Brain microvascular endothelial cell (primary cell): ENCODE measurements at places on chromosomes 2 and 18.

- DNase-seq, result no peak
These were observed 18.7 kb upstream of the NEMP2 start for GRCh38 chr2:190553254-190553653.

- no peak for DNase-seq
These were observed 145.3 kb downstream of the SPAG16 start for GRCh38 chr2:213429516-213429915.

DNA sequence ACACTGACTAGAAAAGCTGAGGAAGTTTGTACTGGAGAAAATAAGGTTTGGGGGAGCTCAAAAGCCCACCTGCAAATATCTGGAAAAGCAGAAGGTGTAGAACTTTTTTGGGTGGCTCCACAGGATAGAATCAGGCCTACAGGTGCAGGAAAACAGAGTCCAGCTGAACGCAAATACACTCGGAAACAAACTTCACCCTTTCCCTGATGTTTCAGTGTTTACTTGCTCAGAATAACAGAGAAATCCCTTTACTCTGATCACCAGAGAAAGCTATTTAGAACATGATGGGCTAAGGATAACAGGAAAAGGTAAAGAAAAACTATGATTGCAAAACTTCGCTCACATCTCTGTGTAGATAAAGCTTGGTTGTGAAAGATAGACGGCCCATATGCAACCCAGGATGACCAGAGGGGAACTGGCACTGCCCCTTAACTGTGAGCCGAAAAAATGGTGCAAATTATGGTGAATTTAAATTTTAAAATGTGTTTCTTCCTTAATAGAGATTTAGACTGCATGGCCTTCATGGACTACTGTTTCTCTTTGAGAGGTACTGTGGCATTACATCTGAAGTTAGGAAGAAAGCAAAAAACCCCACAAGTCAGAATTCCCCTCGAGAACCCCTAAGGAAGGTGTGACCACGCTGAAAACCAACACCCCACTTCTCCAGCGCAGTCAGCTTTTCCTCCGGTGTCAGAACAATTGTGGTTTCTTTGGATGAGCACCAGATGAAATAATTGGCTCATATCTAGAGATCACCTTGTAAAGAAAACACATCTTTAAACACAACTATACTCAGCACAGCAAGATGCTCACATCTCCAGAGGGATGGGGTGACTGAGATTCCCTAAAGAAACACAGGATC is 84.5 kb upstream of the TMEM247 start:
- DNase-seq, result no peak

DNA sequence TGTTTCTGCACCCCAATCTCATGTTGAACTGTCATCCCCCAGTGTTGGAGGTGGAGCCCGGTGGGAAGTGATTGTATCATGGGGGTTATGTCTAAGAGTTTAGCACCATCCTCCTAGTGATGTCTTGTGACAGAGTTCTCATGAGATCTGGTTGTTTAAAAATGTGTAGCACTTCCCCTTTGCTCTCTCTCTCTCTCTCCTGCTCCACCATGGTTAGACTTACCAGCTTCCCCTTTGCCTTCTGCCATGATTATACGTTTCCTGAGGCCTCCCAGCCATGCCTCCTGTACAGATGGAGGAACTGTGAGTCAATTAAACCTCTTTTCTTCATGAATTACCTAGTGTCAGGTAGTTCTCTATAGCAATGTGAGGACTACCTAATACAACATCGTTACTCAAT is 396.9 kb upstream of the LRATD1 start:
- no peak for DNase-seq

GRCh38 chr2:118457951-118458350 is 369.7 kb downstream of the INSIG2 start:
- DNase-seq, result no peak

DNA sequence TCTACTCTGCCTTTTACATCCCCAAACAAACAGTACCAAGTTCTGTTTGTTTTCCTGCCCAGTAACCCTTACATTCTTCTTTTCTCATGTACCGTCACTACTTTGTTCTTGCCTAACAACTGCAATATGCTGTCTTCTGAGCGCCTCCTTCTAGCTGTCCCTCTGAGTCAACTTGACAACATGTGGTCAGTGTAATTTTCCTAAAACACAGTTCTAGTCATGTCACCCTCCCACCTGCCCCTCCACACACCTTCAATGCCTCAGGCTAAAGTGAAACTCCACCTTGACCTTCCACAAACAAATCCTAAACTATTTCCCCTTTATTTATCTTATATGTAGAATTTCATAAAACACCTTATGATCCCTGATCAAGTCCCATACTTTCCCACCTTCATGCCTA is 124.6 kb upstream of the CD302 start:
- DNase-seq, result no peak

DNA sequence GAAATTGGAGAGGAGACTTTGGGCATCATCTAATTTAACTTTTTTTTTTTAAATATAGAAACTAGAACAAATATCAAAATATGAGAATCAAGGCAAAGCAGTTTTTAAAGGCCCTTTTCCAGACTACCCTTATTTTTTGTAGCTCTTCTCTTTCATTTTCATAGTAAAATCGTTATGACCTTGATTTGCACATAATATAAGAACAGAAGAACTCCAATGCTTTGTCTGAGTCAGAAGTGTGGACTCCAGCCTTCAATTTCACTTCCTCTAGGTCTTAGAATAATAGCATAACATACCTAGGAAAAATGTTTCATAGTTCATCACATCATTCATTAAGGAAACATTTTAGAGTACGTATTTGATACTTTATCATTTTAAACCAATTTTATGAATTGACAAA is 74.4 kb downstream of the ANKRD12 start:
- DNase-seq, result peak; percentile 1

DNA sequence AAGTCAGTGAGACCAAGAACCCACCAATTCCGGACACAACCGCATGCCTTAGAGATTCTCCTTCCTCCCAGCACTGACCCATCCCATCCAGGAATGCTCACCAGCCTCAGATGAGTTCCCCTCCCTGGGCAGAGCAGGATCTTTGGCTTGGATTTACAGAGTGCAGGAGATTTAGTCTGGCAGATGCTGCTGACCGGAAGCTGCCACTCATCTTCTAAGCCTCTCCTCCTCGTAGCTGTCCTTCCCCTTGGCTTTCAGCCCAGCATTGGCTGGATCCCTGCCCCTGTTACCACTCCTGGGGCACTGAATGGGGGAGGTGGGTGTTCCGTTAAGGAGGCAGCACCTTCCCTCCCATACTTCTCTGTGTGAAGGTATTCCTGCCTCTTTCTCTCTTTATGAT is 53.2 kb downstream of the VWA3B start:
- DNase-seq, result no peak

GRCh38 chr2:120275617-120276400 is 23.2 kb downstream of the RALB start:
- DNase-seq, result no peak

DNA sequence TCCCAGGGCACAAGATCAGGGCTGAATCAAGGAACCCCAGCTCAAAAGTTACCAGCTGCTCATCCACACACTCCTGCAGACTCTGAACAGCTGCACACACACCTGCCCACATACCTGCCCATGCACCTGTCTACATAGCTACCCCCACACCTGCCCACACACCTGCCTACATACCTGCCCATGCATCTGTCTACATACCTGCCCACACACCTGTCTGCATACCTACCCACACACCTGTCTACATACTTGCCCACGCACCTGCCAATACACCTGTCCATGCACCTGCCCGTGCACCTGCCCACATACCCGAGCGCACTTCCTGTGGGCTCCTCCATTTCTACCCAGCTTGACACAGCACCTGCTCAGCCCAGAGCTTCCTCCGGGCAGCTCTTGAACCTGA is 122.8 kb upstream of the AGAP1 start:
- DNase-seq, result no peak

- no peak for DNase-seq
These were observed 89.3 kb upstream of the CELF4 start for GRCh38 chr18:37654731-37655369.

DNA sequence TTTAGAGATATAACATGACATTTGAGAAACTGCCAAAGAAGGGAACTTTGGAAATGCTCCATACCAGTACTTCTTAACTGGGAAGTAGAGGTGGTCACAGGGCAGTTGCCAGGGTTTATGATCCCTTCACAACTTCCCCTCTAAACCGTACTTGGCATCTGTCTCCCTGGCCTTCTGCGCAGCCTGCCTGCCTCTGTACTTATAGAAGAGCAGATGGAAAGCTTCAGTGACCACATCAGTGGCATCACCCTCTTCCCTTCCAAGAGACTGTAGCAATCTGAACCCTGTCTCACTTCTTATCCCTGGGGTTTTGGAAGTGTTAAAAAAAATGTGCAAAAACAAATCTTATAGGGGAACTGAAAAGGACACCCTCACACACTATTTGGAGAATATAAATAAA is 64.1 kb downstream of the EIF2AK3 start:
- DNase-seq, result no peak

- DNase-seq, result no peak
These were observed 203.9 kb downstream of the C1D start for GRCh38 chr2:67858886-67859285.

DNA sequence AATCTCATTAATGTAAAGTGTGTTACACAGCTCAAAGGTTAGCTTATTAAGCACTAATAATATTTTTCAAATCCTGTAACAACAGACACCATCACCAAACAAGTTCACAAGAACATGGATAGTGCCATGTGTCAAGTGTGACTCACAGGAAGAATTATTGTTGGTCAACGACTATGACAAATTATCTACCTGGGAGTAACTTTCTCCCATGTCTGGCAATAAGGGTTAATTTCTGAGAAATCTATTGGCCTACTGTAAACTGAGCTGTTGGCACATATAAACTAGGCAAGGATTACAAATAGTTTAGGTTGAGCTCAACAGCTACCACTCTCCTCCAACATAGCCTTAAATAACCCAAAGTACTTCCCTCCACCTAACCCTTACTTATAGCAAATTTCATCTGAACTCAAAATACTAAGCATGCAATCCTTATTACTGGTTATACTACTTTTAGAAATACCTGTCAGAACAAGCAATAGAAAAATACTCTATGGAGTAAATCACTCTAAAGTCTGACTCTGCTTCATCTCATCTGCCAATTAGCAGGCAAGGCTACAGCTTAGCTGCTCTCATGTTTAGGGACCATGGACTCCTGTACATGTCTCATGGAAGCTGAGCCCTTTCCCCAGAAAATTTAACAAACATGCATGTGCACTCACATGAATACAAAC is 223.0 kb downstream of the NBAS start:
- no peak for DNase-seq

DNA sequence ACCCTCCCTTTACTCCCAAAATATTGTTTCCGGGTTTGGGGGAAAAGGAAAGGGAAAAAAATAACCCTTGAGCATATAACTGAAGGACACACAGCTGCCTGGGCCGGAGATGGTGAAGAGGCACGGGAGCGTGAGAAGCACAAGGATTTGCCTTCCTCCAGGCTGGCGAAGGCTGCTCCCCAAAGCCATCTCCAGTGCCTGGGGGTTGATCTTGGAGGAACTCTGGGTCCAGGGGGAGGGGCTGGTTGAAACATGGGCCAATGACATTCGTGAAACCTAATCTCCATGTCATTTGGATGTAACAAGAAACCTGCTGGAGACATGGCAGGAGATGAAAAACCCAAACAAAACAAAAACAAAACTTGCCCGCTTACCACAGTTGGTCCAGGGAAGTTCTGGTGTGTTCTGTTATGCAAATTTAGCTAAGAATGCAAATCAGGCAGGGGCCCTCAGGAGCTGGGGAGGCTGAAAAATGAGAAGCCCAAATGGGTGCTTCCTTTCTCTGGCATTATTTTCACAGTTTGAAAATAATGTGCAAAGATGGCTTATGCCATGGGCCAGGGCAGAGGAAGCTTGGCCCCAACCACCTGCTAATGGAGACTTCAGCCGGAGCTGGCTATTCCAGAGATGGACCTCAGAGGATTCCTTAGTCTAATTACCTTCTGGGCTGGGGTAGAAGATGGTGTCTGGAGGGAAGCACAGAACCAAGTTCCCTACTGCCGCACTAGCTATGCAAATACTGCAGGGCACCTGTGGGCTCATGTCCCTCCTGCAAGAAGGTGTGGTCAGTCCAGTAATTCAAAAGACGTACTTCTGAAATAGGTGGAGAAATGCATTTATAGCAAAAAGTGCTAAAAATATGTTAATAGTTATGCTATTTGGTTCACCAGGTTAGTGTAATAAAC is 180.9 kb downstream of the BCL2 start:
- DNase-seq, result no peak

- DNase-seq, result no peak
These were observed 12.8 kb downstream of the RBFA start for GRCh38 chr18:80046961-80047541.

GRCh38 chr2:219497495-219498279 is 1.0 kb upstream of the GMPPA start:
- DNase-seq, result peak; percentile 53

GRCh38 chr2:45759310-45759851 is 107.9 kb downstream of the PRKCE start:
- DNase-seq, result peak; percentile 49

GRCh38 chr2:66024391-66024790 is 410.5 kb upstream of the MEIS1 start:
- no peak for DNase-seq

GRCh38 chr18:23401400-23402347 is 51.4 kb upstream of the RIOK3 start:
- DNase-seq, result peak; percentile 56

DNA sequence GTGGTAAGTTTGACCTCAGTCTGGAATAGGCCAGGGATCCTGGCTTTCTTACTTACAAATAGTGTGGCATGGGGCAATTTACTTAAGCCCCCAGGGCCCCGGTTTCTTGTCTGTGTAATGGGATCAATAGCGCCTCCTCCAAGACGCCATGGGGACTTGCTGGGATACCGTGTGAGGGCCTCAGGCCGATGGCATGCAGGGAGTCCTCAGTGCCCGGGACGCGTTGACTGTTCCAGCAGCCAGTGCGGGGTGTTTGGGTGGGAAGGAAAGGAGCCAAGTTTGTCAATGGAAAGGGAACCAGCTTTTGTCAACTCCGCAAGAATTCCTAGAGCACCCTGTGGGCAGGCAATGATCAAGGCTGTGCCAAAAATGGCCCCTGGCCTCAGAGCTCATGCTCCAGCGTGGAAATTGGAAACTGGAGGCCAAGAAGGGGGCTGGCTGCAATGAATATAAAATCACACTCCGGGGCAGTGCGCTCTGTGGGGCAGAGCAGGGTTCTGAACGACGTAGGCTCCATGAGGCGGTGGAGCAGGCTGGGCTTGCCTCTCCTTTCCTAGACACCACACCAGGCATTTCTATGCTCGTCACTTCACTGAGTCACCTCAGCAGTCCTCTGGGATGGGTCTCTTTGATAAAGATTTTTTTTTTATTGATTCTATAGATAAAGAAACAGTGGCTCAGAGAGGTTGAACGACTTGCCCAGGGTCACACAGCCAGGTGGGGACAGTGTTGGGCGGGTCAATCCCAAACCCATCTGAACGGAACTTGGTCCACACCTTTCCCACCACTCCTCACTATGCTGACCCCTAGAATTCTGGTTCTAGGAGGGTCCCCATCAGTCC is 56.7 kb upstream of the ASAP2 start:
- no peak for DNase-seq

- no peak for DNase-seq
These were observed 155.8 kb upstream of the LRP1B start for GRCh38 chr2:142286618-142287017.
